ENCODE measurements at places on chromosomes 7 and 10. TPM values are rescaled to one million over a fixed set of nuclear protein-coding genes. Genes with fewer than 3 reads are reported as not detected.
A peak's percentile ranks its signal among the peaks of the same experiment; 100 is the strongest.

- no peak for DNase-seq
Measured at GRCh38 chr7:138720286-138720685, 19.1 kb upstream of the SVOPL start.

GRCh38 chr7:3103614-3104398, 60.1 kb upstream of the CARD11 start:
- DNase-seq = no peak

- DNase-seq = peak; percentile 40
Measured at GRCh38 chr10:60964257-60965235, 20.6 kb upstream of the RHOBTB1 start.

Gene STOX1
- 0.22 TPM for polyA plus RNA-seq

DNA sequence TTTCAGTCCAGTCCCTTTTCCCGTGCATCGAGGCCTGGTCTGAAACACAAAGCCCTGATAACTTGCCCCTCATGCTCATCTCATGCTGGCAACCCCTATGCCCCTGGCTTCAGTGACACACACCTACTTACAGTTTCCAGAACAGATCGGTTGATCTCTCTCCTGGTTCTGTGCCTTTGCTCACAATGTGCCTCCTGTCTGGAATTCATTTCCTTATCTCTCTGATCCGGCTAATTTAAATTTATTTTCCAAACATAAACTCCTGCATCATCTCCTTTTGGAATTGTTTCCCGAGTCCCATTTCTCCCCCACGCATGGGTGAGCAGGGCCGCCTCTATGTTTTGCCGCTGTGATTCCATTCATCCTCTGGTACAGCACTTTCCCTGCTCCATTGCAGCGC, 25.9 kb upstream of the FZD8 start:
- DNase-seq = no peak

DNA sequence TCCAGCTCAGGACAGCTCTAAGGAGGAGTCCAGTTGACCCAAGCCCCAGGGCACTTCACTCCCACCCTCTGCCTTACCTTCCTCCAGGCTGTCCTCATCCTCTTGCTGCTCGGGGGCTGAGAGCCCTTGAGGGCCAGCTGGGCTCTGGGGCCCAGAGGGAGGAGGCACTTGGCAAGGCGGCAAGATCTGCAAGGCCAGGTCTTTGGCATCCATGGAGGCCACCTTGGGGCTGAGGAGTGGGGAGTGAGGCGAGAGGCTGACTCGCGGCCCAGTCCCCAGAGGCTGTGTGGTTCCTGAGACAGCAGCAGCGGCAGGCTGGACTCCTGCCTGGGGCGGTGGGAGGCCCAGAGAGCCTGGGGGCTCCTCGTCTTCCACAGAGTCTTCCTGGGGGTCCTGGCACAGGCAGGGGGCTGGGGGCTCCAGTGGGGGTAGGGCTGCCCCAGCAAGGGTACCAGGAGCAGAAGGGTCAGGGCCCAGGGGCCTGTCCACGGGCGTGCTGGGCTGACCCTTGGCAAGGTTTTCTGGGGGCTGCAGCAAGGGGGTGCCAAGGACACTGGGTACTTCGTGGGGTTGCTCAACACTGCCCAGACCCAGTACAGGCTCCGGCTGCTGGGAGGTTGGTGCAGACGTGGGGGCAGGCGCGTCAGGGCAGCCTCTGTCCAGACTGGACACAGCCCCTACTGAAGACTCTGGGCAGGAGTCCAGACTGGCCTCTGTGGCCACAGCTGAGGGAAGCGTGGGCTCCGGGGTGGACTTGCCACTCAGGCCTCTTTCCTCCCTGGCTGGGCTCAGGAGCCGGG, 6.5 kb downstream of the NACAD start:
- no peak for DNase-seq

Gene ABCA13
- not detected for polyA plus RNA-seq

Gene SNCG
- polyA plus RNA-seq = 35.2 TPM

GRCh38 chr7:137204246-137204645, 139.3 kb downstream of the PTN start:
- no peak for DNase-seq

DNA sequence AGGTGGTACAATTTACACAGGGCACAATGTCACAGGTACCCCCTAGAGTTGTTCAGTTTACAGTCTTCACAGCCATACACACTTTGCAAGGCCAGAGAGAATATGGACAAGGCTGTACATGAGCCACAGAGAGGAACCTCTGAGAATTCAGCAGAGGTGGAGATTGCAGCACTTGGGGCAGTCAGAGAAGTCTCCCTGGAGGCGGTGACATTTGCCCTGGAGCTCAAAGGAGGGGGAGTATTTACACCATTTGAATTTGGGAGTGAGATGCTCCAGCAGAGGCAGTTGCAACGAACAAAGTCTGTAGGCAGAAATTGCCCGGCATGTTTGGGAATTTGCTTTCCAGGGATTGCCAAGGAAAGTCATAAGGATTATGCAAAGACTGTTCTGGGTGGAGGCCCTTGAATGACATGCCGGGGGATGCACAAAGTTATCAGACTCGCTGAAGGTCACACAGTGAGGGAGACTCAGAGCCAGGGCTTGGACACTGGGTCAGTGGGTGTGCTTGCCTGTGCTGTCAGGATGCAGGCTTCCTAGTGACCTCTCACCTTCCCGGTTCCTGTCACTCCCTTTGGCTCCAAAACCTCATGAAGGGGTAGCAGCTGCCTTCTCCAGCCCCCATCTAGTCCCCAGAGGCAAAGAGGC, 160.7 kb upstream of the PCBD1 start:
- DNase-seq = no peak

Gene CXCL12
- 53.7 TPM for polyA plus RNA-seq

GRCh38 chr7:16278167-16278787, 143.1 kb downstream of the CRPPA start:
- DNase-seq = no peak

DNA sequence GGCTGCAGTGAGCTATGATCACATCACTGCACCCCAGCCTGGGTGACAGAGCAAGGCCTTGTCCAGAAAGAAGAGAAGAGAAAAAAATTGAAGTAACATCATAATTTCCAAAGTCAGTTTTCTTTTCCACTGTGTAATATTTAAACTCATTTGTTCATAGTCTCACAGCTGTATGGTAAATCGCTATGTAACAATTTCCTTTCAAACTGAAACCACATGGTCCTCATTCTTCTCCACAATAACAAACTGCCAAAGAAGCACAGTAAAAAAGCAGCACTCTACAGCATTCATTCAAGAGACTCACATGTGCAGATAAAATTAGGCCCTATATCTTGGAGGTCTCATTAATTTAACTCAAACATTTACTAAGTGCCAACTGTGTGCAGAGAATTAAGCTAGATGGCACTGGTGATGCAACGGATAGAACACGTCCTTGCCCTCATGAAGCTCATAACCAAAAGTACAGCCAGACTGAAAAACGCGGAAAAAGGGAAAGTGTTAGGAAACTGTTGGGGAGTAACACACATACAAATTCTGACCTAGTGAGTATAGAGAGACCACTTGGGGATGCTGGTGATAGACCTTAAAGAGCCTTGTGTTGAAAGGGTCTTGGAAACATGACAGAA, 174.0 kb upstream of the KCTD7 start:
- DNase-seq = no peak

GRCh38 chr10:131994435-131994834, 12.7 kb upstream of the BNIP3 start:
- DNase-seq = peak; percentile 21

DNA sequence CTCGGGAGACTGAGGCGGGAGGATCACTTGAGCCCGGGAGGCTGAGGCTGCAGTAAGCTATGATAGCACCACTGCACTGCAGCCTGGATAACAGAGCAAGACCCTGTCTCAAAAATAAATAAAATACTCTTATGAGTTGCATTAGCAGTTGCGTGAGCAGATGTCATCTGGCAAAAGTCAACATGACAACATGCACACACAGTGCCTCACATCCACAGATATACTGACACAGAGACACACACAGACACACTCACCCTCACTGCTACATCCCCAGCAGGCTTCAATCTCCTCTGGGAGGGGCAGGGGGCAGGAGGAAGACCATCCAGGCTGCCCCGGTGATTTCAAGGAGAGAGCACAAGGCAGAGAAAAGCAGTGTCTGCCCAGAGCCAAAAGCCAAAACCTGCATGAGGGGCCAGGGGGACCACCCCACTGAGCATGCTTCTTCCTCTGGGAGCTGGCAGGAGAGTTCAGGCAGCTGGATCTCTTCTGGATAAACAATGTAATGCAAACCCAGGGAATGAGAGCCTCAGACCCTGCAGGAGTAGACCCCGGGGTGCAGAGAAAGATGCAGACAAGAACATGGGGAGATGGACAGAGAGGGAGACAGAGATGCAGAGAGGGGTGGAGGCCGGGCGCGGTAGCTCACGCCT, 9.6 kb upstream of the ELN start:
- no peak for DNase-seq

- DNase-seq = no peak
Measured at GRCh38 chr7:93515144-93515543, 59.4 kb downstream of the CALCR start.

Gene SDHAF3
- polyA plus RNA-seq = 10.8 TPM

- no peak for DNase-seq
Measured at GRCh38 chr10:30782537-30783461, 153.2 kb upstream of the LYZL2 start.

Gene CPA4
- not detected for polyA plus RNA-seq

- peak; percentile 75 for DNase-seq
Measured at GRCh38 chr10:35386594-35387174, 50.4 kb downstream of the CCNY start.

Gene AMPH
- polyA plus RNA-seq = 0.95 TPM

- no peak for DNase-seq
Measured at GRCh38 chr10:83083831-83084230, 1055.5 kb upstream of the GHITM start.

- DNase-seq = no peak
Measured at GRCh38 chr7:48173756-48174382, 2.6 kb downstream of the ABCA13 start.

Gene GNGT1
- polyA plus RNA-seq = not detected

Measured in heart right ventricle (tissue), 16 donors.